Globus pallidus (tissue), 1 donor: ENCODE measurements at places on chromosomes 2 and 18.
A peak's percentile ranks its signal among the peaks of the same experiment; 100 is the strongest.

GRCh38 chr2:197952540-197953202 is 148.3 kb downstream of the PLCL1 start:
- no peak for DNase-seq

DNA sequence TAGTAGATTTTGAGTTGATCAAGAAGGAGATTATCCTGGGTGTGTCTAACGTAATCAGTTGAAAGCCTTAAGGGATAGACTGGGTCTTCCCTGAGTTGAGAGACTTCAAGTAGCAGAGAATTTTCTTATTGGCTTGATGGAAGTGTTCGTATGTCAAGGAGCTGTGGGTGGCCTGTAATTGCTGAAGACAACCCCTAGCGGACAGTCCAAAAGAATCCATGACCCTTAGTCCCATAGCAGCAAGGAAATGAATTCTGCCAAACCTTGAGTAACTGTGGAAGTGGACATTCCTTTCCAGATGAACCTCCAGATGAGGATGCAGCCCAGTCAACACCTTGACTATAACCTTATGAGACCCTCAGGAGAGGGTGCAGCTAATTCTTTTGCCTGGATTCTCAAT is 786.3 kb downstream of the SOCS6 start:
- no peak for DNase-seq

- peak; percentile 26 for DNase-seq
Observed at GRCh38 chr2:235170536-235171521, 219.0 kb downstream of the SH3BP4 start.

DNA sequence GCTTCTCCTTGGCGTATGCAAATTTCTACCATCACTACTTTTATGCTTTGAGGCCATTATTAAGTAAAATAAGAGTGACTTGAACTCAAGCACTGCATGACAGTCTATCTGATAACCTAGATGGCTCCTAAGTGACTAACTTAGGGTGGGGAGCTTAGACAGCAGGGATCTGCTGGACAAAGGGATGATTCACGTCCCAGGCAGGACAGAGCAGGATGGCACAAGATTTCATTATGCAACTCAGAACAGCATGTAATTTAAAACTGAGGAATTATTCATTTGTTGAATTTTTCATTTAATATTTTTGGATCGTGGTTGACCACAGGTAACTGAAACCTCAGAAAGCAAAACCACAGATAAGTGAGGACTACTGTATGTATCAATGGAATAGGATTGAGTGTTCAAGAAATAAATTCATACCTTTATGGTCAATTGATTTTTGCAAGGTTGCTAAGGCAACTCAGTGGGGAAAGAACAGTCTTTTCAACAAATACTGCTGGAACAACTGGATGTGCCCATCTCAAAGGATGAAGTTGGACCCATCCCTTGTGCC is 115.3 kb downstream of the MBD2 start:
- DNase-seq, result no peak

DNA sequence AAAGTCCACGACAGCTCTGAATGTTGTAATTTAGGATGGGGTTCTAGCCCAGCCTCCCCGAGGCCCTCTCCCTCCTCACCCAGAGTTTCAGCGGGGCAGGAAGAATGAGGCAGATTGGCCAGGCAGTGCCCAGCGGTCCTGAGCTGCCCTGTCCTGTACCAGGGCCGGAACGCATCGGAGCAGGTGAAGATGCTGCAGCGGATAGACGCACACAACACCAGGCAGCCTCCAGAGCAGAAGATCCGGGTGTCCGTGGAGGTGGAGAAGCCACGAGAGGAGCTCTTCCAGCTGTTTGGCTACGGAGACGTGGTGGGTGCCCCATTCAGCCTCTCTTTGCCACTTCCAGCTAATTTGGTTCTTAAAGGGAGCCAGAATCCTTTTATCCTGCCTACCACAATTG is 10.8 kb downstream of the KHK start:
- DNase-seq, result no peak

GRCh38 chr18:57210107-57210715 is 63.3 kb downstream of the BOD1L2 start:
- no peak for DNase-seq

DNA sequence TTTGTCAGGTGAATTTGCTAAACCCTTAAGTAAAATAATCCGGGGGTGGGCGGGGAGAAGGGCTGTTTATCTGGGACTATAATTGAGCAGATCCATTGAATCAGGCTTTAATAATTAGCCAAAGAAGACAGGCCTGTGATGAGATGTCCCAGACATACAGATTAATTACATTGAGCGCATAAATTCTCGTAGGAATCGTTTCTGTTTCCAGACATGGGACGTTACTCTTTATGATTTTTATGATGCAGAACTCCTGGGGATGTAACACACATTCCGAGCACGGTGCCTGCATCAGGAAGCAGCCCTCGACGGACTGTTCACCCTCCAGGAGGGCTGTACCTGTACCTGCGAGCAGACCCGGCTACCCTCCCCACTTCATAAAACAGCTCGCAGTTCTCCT is 88.9 kb downstream of the SMIM21 start:
- no peak for DNase-seq

- no peak for DNase-seq
Observed at GRCh38 chr18:37260367-37261093, 305.1 kb downstream of the CELF4 start.

GRCh38 chr2:54610700-54611099 is 112.8 kb upstream of the EML6 start:
- no peak for DNase-seq

DNA sequence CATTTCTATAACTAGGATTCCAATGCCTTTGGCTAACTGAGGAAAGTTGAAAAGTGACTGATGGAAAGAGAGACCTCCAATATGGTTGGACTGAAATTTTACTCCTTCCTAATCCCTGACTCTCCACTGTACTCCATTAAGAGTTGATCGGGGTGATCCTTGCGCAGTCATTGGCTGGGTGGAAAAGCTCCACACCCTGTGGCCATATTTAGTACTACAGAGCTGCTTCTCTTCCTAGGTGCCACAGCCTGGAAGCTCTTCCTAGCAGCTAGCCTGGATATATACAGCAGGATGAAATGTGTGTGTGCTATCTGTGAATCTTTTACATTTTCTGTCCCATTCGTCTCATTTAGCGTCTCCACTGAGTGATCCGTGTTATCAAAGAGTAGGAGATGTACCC is 71.2 kb downstream of the MEP1B start:
- no peak for DNase-seq

DNA sequence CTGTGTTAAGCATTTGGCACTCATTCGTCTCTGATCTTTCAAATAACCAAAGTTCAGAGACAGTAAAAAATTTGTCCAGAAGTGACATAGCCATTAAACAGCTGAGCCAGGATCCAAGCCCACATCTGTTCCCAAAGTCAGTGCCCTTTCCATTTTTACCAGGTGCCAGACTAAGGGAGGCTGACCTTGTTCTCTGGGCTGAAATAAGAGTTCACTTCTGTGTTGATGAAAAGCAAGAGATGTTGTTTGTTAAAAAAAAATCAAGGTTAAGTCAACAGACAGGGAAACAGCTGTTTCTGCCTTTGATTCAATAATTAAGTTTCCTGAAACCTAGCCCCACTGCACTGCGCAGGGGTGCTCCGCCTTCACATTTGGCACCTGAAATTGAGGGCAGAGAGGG is 117.1 kb downstream of the PRKRA start:
- no peak for DNase-seq

DNA sequence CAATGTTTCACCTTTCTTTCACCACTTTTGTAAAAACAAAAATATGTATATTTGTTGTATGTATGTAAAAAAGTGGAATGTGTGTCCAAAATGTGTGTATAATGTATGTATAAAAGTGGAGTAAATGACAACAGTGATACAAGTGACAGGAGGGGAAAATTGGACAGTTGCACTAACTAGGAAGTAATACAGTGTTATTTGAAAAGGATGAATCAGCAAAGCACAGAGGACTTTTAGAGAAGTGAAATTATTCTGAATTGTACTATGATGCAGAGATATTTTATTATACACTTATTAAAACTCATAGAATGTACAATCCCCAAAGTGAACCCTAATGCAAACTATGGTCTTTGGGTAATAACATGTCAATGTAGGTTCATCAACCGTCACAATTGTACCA is 331.3 kb upstream of the CNTNAP5 start:
- DNase-seq, result no peak
